ENCODE measurements at places on chromosomes 4 and X.
A peak's percentile ranks its signal among the peaks of the same experiment; 100 is the strongest.

GRCh38 chr4:1219566-1219950 lies 29.4 kb downstream of the CTBP1 start:
- DNase-seq: no peak

GRCh38 chr4:166077782-166078181 lies 204.7 kb downstream of the TLL1 start:
- DNase-seq: no peak

GRCh38 chr4:37960679-37961450 lies 667 bp downstream of the PTTG2 start:
- DNase-seq: no peak

DNA sequence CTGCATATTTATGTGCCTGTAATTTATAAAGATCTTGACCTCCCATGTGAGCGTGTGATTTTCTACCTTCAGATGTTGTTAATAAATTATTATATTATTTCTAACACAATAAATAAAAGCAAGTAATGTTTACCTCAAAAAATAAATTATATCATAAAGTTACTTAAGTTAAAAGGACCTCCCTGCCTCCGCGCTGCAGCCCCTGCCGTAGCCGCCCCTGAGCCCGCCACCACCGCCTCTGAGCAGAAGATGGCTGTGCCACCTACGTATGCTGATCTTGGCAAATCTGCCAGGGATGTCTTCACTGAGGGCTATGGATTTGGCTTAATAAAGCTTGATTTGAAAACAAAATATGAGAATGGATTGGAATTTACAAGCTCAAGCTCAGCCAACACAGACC lies 119.6 kb upstream of the BRWD3 start:
- no peak for DNase-seq

GRCh38 chr4:151991001-151991883 lies 230.4 kb upstream of the GATB start:
- DNase-seq: no peak

DNA sequence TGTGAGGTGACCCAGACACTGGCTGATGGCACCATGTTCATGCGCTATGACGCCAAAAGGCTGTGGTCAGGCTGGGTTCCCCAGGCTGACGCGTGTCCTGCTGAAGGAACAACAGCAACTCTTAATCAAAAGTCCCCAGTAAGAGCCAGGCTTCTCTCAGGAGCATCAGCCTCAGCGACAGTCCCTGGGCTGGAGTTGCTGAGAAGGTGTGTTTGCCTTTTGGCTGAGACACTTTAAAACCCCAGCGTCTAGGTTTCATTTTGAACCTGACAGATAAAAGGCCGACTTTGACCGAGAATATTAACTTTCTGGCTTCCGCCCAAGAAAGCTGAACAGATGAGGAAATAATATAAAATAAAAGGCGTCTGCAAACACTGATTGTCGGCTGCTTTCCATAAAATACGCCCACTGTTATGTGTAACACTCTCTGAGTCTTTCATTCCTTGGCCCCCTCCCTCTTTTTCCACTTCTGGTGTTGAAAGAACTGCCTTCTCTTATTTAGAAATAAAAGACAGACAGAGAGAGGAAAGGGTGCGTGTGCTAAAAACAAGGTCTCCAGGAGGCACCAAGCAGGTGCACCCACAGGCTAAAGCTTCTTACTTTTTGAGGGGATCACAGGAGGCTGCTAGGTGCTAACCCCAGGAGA lies 373.6 kb downstream of the MID1IP1 start:
- DNase-seq: no peak

DNA sequence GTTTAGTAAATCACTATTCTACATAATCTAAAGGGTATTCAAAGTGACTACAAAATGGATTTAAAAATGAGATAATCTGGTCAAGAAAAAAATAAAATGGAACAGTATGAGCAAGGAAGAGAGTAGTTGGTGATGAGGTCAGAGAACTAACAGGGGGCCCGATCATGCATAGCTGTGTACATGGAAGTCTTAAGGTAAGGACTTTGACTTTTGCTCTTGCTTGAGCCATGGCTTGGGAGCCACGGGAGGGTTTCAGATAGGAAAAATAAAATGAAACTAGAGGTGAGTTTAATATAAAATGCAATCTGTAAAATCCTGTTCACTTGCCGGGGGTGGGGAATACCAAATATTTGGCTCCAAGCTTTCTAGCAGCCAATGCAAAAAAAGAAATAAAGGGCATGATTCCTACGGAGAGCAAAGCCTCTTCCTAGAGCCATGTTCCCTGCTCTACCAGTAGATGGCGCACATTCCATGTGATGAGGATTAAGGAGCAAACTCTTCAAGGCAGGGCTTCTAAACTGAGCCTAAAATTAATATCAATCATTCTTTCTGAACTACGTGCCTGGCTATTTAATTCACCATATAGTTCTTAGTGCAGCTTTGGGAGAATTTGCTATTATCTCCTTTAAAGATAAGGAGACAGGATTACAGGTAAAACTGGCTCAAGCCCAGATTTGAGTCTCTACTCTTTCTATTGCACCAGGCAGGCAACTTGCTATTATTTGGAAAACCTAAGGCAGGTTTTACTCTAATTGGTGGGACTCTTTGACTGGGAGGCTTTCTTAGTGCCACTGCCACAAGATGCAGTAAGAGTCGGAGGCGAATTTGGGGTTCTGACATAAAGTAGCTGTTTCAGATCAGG lies 6.8 kb upstream of the CLCN5 start:
- DNase-seq: peak; percentile 45

DNA sequence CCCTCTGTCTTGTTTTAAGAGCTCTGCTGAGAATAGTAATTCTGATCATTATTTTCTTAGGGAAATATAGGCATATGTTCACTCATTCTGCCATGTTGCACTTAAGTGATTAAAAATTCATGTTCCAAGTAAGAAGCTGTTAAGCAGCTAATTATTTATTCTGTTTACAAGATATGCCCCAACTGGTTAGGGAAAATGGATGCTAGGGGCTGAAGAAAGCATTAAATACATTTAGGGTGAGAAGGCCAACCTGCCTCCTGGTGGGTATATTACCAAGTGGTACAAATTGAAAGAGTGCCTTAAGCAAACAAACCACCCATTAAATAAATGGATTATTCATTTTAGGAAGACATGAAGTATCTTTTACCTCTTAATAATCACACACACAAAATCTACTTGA lies 392.6 kb upstream of the EPHA5 start:
- no peak for DNase-seq

DNA sequence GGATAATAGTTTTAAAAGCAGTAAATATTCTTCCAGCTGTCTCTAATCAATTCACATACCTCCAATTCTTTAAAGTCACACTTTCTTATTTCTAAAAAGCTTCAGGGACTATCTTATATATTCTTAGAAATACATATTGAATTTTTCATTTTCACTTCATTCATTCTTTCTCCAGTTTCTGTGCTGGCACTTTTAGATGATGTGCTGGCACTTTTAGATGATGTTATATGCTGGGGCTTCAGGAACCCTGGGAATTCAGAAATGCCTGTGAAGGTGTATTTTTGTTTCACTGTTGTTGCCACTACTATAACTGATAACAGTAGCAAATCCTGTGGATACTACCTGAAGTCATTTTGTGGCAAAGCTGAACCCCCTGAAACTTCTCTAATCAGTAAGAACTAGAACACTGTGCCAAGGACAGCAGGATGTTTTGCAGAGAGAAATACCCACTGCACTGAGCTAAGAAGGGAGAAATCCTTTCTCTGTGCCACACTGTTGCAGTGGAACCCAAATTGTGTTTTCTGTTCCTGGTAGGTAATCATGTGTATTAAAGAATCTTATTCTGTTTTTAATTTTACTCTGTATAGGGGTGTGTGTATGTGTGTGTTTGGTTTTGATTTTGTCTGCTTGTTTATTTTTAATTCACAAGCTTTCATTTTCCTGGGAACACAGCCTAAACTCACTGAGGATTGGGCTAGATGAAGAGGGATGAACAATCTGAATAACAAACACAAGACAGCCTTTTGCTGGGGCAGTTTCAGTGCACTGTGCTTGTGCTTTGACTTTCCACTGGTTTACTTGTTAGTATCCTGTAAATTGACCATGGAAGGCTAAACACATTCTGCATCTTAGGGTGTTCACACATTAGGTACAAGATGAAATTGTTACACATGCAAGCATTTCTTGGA lies 898.3 kb downstream of the CCSER1 start:
- no peak for DNase-seq

DNA sequence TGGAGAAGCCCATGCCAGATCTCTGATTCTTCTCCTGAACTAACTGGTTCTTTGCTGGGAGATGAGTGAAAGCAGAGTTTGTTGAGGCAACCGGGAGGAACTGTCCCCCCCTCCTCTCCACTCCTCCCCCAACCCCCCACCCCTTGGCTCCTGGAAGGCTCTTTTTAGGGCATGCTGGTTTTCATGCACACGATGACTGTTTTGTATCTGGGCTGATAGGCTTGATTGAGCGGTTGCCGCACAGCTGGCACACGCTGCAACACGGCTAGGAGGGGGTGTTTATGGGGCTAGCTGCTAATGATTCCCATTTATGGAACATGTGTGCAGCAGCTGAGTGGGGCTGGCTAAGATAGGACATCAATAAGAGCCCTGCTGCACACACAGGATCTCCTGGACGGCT lies 137.2 kb downstream of the SMIM20 start:
- DNase-seq: no peak

GRCh38 chr4:37359261-37359660 lies 114.7 kb downstream of the NWD2 start:
- DNase-seq: no peak

DNA sequence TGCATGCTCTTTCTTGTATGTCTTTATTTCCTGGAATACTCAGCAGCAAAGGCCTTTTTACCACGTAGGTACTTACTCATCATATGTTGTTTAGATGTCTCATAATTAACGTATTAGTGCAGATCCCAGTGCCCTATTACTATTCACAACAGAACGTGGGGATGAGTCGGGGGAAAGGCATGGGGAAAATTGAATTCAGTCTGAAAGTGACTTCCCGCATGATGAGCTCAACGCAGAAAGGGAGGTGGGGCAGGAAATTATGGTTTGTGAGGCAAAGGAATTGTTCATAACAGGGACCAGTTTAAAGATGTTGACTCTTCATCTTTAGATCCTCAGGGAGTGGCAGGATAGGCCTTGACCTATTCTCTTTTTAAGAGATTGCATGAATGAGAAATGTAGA lies 2.0 kb upstream of the TMPRSS11D start:
- peak; percentile 35 for DNase-seq

DNA sequence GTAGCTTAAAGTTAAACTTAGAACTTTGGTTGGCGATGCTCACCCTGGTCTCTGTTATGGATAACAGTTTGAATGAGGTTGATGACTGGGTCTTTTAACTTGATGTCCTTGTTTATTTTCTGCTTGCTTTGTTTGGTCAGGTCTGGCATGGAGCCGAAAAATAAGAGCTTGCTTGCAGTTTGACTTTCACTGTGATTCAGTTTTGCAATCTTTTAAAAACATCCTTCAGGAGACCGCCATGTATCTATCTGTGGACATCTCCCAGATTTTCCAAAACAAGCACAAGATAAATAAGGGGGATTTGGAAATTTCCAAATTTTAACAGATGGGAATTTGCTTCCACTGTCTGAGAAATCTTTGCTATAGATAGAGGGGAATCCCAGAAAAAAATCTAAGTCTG lies 246.7 kb downstream of the PALLD start:
- DNase-seq: no peak

GRCh38 chrX:65528293-65528692 lies 6.3 kb downstream of the LAS1L start:
- no peak for DNase-seq

DNA sequence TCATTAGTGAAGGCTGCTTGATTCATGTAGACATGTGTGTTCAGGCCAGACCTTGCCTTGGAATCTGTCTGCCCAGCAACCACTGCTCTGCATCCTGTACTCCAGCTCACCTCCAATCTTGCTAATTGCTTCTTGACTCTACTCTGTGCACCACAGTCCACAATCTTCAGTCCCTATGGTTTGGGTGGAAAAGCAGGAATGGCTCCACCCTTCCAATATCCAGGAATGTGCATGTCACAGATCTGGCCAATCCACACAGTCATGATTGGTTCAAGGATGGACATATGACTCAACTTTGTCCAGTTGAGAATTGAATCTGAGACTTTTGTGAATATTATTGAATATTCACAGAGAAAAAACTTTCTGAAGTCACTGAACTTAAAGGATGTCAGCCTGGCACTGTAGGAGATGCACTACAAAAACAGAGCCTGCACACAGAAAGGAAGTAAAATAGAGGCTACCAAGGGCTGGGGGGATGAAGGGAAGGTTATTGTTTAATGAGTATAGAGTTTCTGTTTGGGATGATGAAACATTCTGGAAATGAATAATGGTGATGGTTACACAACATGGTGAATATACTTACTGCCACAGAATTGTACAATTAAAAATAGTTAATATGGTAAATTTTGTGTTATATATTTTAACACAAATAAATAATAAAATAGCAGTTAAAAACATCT lies 161.3 kb upstream of the USP38 start:
- no peak for DNase-seq

GRCh38 chr4:185352202-185352601 lies 43.5 kb downstream of the LRP2BP start:
- no peak for DNase-seq

DNA sequence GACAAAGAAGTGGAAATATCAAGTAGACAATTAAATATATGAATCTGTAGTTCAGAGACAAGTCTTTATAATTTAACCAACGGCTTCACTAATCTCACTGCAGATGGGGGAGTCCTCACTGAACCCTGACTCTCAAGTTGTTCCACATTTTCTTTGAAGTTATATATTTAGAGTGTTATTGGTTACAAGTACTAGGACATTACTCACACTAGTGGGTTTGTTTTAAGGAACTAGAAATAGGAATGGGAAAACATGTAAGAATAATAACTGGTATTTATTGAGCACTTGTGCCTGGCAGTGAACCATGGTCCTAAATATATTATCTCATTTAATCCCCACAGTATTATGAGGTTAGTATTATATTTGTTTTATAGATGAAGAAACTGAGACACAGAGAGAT lies 22.0 kb downstream of the MND1 start:
- DNase-seq: no peak

DNA sequence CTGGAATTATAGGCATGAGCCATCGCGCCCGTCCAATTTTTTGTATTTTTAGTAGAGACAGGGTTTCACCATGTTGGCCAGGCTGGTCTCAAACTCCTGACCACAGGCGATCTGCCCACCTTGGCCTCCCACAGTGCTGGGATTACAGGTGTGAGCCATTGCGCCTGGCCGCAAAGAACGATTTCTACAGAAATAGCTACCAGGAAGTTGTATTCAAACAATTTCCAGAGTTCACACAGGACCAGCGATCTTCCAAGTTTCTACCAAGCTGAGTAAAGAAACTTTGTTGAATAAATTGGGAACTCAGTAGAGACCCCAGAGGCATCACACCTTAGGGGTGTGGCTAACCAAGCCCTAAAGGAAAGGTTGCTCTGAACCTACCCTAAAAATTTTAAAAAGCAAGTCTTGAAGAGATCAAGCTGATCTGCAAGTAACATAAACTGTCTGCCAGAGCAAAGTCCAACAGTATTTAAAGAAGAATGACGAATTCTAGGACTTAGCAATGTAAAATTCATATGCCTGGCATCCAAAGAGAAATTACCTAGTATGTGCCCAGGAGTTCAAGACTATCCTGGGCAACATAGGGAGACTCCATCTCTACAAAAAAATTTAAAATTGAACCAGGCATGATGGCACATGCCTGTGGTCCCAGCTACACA lies 48.4 kb upstream of the USP9X start:
- DNase-seq: no peak

GRCh38 chr4:182975806-182976205 lies 58.6 kb upstream of the DCTD start:
- peak; percentile 91 for DNase-seq

- DNase-seq: no peak
Measured at GRCh38 chr4:40322811-40323210, 12.3 kb upstream of the CHRNA9 start.

GRCh38 chrX:22122510-22122909 lies 90.4 kb downstream of the PHEX start:
- no peak for DNase-seq

GRCh38 chr4:90852237-90852636 lies 725.0 kb downstream of the CCSER1 start:
- DNase-seq: no peak

Measured in COLO829 (cell line).